Germinal center (tissue), 1 donor: ENCODE measurements at places on chromosomes 7 and 10.

GRCh38 chr10:3757638-3758490 lies 27.1 kb downstream of the KLF6 start:
- DNase-seq = no peak

- no peak for DNase-seq
These were observed 13.9 kb upstream of the LRMDA start for GRCh38 chr10:75417522-75417927.

GRCh38 chr7:129213828-129214227 lies 11.0 kb upstream of the AHCYL2 start:
- DNase-seq = no peak

- DNase-seq = no peak
These were observed 94.1 kb upstream of the PDCD4 start for GRCh38 chr10:110777661-110778060.

DNA sequence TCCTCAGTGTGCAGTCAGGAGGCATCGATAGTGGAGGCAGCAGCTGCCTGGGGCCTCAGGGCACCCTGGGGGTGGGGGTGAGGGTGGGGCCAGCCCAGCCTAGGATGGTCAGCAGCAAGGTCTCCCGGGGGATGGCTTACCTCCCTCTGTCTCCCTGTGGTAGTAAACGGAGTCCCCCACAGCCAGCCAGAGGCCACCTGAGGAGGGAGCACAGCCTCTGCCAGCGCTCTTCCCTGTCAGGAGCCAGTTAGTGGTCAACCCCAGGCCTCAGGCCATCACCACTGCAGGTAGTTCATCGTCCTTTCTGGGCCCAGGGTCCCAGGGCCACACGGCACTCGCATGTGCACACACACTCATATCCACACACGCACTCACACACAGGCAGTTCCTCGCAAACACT lies 22.1 kb downstream of the ACTR1A start:
- no peak for DNase-seq

DNA sequence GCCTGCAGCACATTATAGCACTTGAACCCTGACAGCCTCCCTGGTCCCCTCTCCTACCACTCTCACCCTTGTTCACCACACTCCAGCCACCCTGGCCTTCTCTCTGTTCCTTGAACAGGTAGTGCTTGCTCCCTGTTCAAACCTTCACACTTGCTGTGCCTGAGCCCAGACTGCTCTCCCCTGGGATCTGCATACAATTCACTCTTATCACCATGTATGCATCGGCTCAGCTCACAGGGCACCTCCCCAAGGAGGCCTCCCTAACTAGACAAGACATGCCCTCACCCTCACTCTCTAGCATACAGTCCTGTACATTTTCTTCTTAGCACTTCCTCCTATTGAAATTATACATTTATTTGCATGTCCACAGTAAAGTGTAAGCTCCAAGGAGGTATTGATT lies 59.3 kb downstream of the FAM13C start:
- no peak for DNase-seq

DNA sequence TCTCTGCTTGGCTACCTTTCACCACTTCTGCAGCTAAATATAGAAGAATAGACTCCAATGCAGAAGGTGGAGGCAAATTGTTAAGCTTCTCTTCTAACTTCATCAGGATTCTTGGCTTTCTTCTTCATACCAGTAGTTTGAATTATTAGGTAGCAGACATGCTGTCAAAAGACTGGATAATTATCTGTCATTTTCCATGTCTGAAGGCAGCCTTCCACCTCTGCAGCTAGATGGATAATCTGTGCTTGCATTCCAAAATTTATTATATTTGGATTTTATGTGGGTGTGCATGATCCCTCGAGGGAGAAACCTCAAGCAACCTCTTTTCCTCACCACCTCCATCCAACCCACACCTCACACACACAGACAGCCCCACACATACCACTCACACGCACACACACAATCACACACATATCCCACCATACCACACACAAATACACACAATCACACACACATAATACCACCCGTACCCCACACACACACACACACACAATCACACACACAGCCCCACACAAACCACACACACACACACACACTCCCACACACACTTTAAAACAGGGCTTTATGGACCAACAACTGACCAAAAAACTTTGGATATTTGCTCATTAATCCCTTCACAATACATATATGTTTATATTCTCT lies 145.0 kb downstream of the C7orf25 start:
- DNase-seq = no peak

DNA sequence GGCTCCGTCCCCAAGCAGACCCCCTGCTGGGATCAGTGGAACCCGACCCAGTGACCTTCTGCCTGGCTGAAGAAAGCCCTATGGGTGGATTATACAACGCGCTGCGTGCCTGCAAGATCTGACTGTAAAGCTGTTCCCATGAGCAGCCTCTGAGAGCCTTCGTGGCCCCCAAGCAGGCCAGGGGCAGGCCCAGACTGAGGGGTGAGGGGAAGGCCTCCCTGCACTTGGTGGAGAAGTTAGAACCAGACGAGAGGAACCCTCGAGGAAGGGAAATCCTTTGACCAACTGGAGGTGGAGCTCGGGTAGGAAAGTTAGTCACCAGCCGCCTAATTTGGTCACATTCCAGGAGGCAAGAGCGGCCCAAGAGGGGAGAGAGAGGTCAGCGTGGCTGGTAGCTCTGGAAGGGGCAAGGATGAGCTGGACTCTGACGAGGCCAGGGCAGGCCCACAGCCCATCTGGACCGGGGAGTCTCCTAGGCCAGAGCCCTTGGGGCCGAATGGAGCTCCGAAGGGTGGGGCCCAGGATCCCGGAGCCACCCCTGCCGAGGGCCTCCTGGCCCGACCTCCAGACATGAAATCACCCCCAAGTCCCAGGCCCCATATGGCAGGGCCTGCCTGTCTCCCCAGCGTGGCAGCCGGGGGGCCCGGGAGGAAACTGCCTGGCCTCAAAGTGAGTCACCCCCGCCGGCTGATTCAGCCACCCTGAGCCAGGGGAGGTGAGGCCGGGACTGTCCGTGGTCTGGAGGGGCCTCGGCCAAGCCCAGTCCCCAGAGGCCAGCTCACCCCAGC lies 23.3 kb upstream of the PDGFA start:
- DNase-seq = no peak

GRCh38 chr7:76069238-76069638 lies 21.3 kb downstream of the MDH2 start:
- DNase-seq = no peak

- no peak for DNase-seq
These were observed 222.8 kb downstream of the THSD7A start for GRCh38 chr7:11609096-11609670.

GRCh38 chr10:110207805-110208613 lies 604 bp downstream of the MXI1 start:
- DNase-seq = peak; percentile 55

GRCh38 chr7:24755541-24756407 lies 1.5 kb downstream of the GSDME start:
- peak; percentile 22 for DNase-seq

DNA sequence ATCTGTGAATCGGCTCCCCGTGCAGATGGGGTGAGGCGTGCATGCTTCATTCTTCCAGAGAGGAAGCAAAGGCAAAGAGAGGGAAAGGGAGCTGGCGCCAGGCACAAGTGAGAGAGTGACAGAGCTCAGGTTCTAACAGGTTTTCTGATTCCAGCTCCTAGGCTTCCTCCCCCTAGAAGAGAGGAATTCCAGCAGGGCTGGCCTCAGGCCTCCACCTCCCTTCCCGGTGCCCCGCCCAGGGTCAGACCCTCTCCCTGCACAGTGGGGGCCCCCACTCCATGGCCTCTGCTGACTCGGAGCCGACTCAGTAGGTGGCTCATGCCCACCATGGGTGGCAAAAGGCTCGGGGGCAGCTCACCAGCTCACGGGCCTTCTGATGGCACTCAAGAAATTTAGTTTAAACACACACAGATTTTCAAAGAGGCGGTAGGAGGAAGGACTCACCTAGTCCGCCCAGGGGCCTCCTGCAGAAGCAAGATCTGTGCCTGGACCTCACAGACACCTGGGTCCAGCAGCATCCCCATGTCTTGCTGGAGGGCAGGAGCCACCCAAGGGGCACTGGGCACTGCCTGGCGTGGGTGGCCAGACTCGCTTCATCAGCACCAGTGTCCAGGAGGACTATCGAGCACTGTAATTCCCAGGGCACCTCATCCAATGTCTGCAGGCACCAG lies 183.5 kb downstream of the MAD1L1 start:
- no peak for DNase-seq

DNA sequence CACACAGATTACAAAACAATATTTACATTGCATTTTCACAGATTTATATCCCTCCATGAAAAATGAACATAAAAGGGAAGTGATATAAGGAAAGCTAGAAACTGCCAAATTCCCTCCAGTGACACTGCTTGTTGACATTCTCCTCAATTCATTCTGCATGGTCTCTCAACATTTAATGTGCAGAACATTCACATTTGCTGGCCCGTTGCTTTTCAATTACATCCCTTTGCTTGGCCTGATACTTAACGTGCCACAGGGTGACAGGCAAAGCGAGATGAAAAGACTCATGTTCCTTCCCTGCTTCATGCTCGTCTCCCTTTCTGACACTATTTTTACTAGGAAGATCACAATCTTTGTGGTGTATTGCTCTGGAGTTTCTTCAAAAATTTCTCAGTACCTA lies 1019.7 kb upstream of the LRRN3 start:
- DNase-seq = no peak

DNA sequence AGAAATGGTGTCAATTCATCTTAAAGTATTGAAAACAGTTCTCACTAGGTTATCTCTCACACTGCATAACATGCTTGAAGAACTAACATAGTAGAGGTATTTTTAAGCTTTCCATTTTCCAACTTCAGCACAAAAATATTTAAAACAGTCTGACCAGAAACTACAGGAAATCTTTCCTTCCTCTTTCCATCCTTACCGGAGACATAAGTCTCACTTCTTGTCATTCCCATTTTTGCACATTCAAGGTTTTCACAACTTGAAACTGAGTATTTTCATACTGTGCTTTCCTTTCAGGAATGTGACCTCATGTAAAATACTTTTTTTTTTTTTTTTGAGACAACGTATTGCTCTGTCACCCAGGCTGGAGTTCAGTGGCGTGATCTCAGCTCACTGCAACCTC lies 45.2 kb downstream of the ARHGAP12 start:
- no peak for DNase-seq

DNA sequence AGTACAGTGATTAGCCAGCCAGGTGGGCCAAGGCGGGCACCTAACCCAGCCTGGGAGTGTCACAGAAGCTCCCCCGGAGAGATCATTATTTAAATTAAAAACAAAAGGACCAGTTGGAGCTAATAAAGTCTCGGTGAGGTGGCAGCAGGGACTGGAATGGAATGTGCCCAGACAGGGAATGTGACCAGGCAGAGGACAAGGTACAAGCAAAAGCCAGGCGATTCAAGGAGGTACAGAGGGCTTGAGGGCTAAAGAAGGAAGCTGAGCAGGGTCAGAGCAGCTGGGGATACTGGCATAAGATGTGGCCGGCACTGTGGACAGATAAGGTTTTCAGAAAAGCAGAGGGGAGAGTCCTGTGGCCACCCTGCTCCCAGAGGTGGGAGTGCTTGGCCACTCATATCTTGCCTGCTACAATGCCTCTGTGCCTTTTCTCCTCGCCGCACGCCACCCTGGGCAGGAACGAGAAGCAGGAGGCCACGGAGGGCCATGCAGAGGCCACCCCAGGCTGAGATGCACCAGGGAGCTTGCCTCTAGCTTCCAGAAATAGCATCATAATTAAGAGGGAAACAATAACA lies 13.2 kb downstream of the TMEM273 start:
- no peak for DNase-seq

GRCh38 chr7:20233362-20233761 lies 16.2 kb upstream of the MACC1 start:
- no peak for DNase-seq

GRCh38 chr7:28558236-28558635 lies 145.9 kb downstream of the CREB5 start:
- no peak for DNase-seq

DNA sequence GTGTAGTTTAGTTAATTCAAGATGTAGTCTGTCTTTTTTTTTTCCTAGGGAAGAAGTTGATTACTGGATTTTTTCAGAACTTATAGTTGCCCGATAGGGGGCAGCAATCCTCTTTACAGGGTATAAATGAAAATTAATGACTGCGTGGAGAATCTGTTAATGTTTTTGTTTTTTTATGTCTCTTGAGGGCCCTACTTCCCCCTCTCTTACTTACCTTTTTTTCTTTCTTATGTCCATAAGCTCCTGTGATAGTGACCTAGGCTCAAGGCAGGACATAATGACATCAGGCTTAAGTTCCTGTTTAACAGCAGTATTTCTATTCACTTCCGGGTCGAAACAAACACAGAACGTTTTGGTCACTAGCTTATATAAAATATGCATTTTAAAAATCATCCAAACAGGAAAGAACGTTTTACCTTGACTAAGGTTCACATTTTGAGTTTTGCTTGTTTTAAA lies 18.8 kb downstream of the CDC123 start:
- DNase-seq = peak; percentile 33

GRCh38 chr10:110324201-110324804 lies 19.6 kb upstream of the SMNDC1 start:
- no peak for DNase-seq

DNA sequence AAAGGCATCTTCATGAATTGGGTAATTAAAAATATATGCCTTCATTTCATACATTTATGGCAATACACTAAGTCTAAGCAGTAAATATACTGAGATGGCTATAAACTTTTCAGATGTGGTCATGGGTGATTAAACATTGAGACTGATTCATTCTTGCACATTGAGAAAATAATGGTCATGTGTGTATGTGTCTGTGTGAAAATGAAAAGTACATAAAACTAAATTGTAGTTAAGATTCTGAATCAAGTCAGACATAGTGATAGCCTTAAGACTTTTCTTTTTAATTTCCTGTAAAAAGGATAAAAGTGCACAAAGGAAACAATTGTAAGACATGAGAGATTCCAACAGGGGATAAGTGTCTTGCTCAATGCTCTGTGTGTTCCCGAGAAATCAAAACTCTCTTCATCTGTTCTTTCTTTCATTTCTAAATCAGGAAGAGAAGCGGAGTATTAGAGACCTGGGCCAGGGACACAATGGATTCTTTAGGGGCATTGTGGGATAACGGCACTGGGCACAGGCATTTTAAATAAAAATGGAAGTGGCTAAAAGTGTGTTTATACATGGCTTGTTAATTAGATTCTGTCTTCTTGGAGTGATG lies 69.8 kb upstream of the AGR3 start:
- DNase-seq = no peak

DNA sequence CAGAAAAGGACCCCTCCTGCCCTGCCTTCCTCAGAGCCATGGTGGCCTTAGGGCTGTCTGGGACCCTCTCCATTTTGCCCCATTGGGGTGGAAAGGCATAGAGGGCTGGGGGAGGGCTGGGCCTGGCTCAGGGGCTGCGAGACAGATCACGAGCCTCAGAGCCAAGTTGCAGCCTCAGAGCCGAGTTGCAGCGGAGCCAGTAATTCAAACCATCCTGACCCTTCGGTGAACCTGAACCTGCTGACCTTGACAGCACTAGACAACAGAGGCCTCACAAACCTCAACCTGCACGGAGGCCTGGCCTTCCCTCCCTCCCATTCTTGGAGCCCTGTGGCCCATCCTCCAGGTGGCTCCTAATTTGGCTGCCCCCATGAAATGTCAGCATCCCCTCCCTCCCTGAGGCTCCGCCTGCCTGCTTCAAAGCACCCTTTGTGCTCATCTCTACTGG lies 45.4 kb downstream of the PAX2 start:
- no peak for DNase-seq
